ENCODE measurements at places on chromosomes 6 and 20.

DNA sequence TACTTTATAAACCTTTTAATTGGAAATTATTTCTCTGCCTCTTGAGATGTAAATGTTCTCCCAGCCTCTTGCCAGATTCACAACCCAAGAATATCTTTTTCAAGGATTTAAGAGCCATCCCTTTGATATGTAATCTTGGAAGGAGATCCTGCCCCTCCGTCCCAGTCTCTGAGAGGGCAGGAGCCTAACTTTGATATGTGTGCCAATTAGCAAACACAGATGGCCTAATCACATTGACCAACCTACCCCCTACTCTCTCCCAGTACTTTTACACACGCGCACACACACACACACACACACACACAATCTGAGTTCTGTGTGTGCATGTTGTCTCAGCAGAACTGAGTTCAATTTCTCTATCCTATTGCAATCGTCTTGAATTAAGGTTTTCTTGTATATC, 623.8 kb downstream of the PHF3 start:
- DNase-seq = no peak

DNA sequence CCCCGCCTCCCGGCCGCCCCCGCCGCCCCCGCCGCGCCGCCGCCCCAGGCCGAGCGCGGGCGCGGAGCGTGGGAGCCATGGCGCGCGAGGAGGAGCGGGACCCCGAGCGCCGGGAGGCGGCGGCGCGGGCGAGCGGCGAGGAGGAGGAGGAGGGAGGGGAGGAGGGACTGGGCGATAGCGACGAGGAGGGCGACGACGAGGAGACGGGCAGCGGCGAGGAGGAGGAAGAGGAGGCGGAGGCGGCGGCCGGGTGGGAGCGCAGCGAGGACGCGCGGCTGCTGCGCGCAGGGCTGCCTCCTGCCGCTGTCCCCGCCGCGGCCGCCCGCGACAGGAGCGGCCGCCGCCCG, at the start of gene SLC24A3:
TSS of gene SLC24A3 (plus strand) at position 174 of the 347 bp plus-strand sequence.
- no peak for DNase-seq

DNA sequence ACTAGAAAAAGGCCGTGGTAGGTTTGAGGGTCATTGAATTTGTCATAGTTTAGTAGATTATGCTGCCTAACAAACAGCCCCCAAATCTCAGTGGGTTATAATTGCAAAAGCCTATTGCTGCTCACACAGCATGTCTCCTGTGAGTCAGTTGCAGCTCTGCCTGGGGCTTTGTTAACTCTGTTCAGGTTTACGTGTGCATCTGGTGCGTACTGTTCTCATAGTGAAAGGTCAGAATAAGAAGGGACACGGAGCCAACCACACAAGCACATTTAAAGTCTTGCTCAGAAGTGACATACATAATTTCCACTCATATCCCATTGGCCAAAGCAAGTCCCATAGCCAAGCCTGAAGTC, 48.1 kb upstream of the BMP2 start:
- DNase-seq = no peak

DNA sequence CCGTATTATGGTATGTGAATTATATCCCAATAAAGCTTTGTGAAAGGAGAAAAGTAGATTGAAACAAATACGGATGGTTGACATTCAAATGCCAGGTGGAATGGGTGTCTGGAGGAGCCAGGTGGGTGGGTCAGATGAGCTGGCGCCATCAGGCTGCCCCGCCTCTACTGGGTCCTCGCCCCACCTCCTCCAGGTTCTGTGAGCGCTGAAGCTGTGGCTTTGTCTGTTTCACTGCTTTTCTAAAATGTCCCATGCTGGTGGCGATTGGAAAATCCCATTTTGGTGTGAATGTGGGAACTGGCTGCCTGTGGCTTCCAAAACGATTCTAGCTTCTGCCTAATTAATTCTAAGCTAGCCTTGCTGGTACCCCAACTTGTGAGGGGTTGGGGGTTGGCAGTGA, 16.5 kb downstream of the DUSP22 start:
- DNase-seq = no peak

GRCh38 chr6:3819161-3820110, 29.7 kb upstream of the FAM50B start:
- DNase-seq = no peak

GRCh38 chr6:70838907-70839285, 118.0 kb downstream of the B3GAT2 start:
- no peak for DNase-seq

GRCh38 chr6:121247386-121247785, 86.9 kb downstream of the TBC1D32 start:
- DNase-seq = no peak

DNA sequence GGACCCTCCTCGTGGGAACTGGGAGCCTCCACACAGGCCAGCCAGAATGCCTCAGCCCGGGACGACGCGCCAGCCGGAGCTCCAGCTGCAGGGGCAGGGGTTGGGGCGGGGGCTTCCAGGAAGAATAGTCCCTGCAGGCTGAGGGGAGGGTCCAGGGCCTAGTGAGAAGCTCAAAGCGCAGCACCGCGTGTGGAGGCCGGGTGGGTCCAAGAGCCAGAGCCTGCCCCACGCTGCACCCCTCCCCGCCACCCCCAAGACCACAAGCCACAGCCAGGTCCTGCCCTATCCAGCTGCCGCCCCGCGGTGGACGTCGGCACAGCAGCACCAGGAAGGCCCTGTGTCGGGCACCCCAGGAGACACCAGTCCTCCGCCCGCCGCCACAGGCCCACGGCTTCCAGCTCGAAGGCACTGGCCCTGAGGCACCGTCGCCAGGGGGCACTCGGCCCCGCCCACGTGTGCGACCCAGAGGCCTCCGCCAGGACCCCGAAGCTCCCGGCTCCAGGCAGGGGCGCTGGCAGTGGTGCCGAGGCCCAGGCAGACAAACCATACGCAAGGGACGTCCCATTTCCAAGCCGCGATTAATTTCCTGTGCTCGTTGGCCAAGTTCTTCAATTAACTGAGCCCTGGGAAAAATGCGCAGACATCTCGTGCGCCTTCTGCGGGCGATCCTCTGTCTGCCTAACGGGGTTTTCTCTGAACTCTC, 19.5 kb downstream of the KCNQ2 start:
- peak; percentile 30 for DNase-seq

DNA sequence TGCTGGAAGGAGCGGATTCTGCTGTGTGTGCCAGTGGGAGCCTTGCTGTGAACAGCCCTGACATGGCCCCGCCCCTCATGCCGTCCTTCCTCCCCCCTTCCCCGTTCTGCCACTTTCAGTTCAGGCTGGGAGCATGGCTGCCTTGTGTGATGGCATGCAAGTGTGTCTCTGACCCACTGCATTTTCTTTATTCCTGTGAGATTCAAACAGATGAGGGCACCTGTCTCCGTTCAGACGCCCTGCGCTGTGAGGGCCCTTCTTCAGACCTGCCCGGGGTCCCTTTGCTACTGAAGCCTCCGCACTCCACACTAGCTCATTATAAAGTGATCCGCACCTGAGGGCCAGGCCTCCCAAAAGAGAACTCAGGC, 88.3 kb downstream of the TAF4 start:
- no peak for DNase-seq

GRCh38 chr6:157161912-157162311, 161.4 kb downstream of the TMEM242 start:
- DNase-seq = no peak

- no peak for DNase-seq
Measured at GRCh38 chr20:21503345-21503744, 10.5 kb downstream of the NKX2-2 start.

- DNase-seq = no peak
Measured at GRCh38 chr20:32365564-32365963, 7.4 kb downstream of the ASXL1 start.

GRCh38 chr6:132569170-132569569, 952 bp upstream of the TAAR6 start:
- DNase-seq = no peak

- no peak for DNase-seq
Measured at GRCh38 chr6:169653691-169654090, 48.1 kb downstream of the WDR27 start.

DNA sequence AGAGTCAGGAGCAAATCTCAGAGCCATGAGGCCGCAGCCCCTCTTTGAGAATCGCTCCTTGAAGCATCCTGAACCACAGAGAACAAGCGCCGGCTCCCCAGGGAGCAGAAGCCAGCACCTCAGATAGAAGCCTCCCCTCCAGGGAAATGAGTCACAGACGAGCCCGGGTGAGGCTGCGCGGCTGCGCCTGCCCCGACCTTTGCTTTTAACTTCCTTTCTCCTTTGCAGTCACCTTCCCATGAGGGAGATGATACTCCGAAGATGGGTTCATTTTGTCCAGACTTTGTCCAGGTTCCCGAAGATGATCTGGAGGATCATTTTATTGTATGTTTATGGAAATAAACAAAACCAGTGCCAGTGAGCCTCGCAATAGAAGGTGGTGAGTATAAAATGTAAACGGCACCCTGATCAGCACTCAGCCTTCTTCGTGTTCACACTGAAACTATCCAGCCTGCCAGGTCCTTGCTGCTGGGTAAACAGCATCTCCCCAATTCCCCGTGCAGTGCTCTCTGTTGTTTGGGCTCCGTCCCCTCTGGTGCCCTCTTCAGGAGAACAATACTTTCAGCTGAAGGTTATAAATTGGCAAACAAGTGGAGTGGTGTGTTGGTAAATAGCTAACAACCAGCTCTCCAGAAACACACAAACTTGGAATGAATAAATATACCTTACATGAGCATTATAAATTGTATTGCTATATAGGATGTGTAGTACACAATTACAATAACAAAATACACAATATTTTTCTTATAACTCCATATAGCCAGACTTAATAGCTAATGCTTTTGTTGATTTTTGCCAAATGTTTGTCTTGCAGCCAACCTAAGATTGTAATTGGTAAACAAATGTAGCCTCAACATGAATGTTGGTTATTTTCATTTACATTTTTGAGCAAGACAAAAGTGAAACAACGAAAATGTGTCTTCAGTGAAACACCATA, 41.4 kb upstream of the TMEM181 start:
- DNase-seq = peak; percentile 76

DNA sequence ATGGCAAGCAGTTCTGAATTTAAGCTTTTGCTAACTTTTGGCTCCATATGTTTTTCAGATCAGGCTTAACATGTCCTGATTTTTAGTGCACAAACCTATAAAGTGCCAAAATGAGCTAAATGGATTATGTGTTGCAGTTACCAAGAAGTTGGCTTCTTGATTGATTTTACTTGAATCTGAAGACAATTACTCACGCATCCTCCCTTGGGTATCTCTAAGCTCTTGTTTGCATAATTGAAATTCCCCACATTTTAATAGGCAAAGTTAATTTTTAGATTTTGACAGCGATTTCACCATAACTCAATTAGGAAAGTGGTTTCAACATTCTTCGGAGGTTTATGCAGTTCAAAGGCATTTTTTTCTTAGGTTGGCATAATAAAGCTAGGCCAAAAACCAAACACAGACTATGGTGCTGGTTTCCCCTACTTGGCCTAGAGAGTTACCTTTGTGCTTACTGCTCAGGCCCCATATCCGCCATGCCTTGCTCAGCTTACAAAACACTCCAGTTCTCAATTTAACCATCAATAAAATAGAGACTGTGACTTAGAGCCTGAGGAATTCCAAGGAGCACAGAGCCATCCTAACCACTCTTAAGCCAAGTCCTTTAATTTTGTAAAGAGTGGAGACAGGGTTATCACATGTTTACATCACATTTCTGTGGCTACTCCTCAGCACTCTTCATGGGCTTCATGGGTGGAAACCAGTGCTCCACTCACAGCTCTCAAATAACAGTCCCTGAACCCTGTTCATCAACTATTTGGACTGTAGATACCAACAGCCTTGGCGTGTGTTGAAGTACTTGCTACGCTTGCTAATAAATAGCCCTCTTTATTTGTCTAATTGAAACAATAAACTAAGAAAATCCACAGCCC, 32.1 kb downstream of the LAMA4 start:
- DNase-seq = no peak

DNA sequence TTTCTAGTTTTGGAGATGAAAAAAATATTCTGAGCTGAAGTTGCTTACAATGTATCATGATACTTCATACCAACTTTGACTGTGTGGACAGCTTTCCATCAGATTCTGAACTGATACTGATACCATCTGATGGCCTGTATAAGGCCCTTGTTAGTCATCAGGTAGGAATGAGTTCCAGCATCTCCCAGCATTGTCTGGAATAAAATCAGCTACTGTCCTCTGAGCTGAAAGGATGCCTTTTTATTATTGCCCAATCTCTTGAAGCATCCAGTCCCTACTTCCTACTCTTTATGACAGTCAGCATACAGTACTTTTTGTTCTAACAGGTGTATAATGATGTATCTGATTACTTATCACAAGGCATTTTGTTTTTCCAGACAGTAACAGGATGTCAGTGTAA, 70.6 kb upstream of the EYA4 start:
- no peak for DNase-seq

DNA sequence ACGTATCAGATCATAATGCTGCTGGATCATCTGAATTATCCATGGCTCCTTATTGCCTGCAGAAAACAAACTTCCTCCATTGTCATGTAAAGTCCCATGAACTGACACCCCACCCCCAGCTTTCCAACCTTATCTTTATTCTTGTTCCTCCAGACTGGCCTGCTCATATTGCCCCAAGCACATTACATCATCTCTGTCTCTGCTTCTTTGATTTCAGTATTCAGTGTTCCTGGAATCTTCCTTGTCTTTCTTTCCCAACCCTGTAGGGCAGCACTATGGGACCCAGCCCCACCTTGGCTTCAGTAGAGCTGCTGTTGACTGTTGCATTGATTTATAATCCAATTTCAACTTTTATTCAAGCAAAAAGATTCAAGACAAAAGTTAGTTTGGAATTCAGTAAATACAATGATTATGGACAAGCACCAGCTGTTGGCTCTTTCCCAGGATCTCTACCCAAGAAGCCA, 187.5 kb upstream of the ECI2 start:
- no peak for DNase-seq

- no peak for DNase-seq
Measured at GRCh38 chr6:167517254-167517916, 192.5 kb downstream of the TTLL2 start.

- peak; percentile 27 for DNase-seq
Measured at GRCh38 chr6:118787724-118788423, 106.1 kb upstream of the ASF1A start.

- DNase-seq = no peak
Measured at GRCh38 chr6:19478992-19479391, 358.2 kb upstream of the ID4 start.

GRCh38 chr6:87945966-87946365, 101.7 kb upstream of the SPACA1 start:
- DNase-seq = no peak

- DNase-seq = peak; percentile 81
Measured at GRCh38 chr6:163554663-163555062, 140.1 kb downstream of the QKI start.

DNA sequence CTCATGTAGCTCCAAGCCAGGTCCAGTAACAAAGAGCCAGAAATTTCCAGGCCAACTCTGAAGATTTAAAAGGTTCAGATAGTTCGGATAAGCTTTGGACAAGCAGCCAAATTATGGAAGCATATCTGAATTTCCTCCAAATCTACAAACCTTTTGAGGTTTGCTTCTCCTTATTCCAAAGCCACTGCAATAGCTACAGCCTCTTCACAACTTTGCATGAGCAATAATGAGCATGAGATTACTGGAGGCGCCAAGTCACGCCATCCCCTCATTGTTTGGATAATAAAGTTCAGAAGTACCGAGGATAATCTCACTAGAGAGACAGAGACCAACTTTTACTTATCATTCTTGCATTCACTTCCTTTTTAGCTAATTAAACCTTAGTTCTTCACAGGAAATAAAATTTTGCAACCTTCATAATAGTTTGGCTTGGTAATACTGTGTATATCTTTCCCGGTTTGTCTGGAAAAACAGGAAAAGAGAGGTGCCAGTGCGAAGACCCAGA, 329.6 kb upstream of the RSPO3 start:
- DNase-seq = no peak

GRCh38 chr6:73710470-73710869, 14.5 kb downstream of the CD109 start:
- no peak for DNase-seq

All from activated naive CD4-positive, alpha-beta T cell treated with anti-CD3 and anti-CD28 coated beads for 36 hours (primary cell).